ENCODE measurements at places on chromosomes 5 and 9.

- DNase-seq, result no peak
Observed at GRCh38 chr5:57658018-57658417, 175.4 kb upstream of the ACTBL2 start.

GRCh38 chr9:71626395-71626794 is 141.9 kb downstream of the CEMIP2 start:
- DNase-seq, result no peak

- peak; percentile 29 for DNase-seq
Observed at GRCh38 chr5:80103371-80103770, 68.2 kb downstream of the THBS4 start.

GRCh38 chr5:10631316-10631996 is 67.6 kb downstream of the ANKRD33B start:
- DNase-seq, result no peak

DNA sequence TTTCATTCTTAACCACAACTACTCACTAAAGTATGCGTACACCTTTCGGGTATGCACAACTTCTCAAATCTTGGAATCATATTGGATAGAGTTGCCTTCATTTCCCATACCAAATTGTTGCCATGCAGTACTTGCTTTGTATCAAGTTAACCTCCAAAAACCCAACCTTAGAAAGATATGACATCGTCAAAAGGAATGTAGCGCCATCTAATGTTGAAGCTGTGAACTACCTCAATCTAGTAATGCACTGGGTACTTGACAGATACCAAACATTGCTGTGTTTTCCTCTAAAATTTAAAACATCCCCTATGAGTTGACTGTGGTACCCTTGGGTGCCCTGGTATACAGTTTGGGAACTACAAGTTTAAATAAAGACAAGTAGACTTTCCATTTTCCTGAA is 318.4 kb downstream of the ARL15 start:
- DNase-seq, result peak; percentile 47

DNA sequence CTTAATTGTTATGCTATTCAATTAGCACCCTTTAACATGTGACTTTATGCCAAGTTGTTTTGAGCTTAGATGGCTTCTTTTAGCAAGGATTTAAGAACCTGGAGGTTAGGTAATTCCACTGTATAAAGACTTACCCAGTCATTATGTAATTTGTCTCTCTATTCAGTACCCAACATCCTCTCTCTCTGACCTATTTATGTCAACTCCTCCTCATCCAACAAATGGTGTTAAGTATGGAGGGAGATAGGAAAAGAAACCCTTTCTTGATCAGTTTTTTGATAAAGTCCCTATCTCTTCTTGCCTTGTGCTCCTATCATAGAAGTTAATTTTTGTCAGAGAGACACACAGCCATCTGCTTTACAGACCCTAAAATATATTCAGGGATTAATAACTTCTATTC is 181.2 kb upstream of the GPR151 start:
- no peak for DNase-seq

GRCh38 chr5:6135977-6136376 is 242.4 kb downstream of the MED10 start:
- no peak for DNase-seq

GRCh38 chr9:21862871-21863270 is 60.4 kb downstream of the MTAP start:
- no peak for DNase-seq

GRCh38 chr5:172597755-172598155 is 43.3 kb upstream of the NEURL1B start:
- DNase-seq, result no peak

- DNase-seq, result no peak
Observed at GRCh38 chr5:14155739-14156138, 12.6 kb downstream of the TRIO start.

DNA sequence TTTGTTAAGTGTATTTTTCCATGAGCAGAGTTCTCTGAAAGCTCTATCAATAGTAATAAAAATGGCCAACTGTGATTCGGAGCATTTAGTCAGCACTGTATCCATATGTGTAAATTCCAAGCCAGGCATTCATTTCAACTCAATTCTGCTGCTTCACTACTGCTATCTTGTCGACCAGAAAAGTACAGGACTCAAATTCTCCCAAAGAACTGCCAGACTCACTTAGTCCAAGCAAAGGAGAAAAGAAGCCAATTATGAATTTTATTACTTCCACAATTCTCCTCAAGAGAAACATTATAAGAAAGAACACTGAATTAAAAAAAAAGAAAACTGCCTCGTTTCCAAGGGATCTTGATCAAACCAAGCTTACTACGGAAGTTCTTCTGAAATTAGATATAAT is 906.3 kb upstream of the DMAC1 start:
- no peak for DNase-seq

Data from hematopoietic multipotent progenitor cell treated with erythropoietin and hydrocortisone succinate and interleukin-3 and kit ligand, for 4 days (in vitro differentiated cells).